ENCODE measurements at places on chromosomes 1 and 21.
A peak's percentile ranks its signal among the peaks of the same experiment; 100 is the strongest.

GRCh38 chr1:21293537-21294265 is 3.4 kb upstream of the ECE1 start:
- peak; percentile 39 for DNase-seq

DNA sequence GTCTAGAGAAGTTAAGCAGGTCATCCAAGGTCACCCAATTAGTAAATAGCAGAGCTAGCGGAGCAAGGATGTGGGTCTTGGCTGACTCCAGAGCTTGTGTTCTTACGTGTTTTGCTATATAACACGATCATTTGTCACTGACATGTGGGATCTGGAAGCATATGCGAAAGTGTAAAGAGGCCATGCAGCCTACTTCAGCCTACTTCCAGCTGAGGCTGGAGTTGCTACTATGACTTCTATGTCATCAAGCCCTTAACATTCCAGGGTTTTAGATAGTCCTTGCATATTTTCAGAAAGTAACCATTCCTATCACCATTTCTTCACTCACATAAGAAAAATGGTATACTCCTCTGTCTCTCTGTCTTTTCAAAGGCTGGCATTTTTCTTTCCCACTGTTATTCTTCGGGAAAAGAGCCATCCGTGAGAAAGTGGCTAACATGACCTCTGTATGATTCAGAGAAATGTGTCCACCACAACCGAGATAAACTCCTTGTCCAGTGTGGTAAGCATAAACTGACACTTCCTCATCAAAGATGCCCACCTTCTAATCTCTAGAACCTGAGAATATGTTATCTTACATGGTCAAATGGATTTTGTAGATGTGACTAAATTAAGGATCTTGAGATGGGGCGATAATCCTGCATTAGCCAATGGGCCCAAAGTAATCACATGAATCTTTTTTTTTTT is 24.0 kb upstream of the ABL2 start:
- DNase-seq: no peak

DNA sequence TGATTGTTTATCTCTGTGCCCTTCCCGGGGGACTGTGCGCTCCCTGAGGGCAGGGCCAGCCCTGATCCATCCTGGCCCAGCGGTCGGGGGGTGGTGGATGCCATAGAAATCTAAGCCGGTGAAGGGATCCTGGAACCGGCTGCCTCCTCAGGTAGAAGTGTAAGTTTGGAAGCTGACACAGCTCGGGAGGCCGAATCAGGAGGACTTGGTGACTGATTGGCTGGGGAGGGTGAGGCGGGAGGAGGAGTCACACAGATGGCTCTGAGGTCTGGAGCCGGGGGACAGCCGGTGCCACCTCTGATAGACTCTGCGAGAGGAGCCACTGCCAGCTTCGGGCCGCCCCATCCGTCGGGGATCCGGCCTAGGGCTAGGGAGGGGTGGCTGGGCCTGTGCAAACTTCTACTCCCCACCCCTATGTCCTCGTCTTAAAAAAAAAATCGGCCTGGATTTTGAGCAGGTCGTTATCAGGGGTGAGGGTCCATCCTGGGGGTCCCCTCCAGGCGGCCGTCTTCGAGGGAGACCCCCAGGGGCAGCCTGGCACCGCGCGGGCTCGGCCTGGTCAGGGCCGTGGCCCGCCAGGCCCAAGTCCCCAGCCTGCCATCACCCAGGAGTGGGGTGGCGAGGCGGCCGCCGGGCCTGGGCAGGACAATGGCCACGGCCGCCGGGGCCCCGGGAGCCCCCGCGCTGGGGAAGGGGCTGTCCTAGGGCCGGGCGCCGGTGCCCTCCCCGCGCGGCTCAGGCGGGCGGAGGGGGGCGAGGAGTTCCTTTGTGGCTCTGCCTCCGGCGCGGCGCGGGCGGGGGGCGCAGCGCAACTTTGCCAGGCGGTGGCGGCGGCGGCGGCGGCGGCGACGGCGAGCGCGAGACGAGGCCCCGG is 708 bp upstream of the ZNF362 start:
- DNase-seq: no peak

- DNase-seq: peak; percentile 74
Observed at GRCh38 chr21:43659136-43660000, at the start of the genes HSF2BP and RRP1B. Gene HSF2BP (minus strand): TSS chr21:43659488. CDS start chr21:43658096, 1,392 bp downstream. Gene RRP1B (plus strand): TSS chr21:43659560. CDS start chr21:43659665, 105 bp downstream.

DNA sequence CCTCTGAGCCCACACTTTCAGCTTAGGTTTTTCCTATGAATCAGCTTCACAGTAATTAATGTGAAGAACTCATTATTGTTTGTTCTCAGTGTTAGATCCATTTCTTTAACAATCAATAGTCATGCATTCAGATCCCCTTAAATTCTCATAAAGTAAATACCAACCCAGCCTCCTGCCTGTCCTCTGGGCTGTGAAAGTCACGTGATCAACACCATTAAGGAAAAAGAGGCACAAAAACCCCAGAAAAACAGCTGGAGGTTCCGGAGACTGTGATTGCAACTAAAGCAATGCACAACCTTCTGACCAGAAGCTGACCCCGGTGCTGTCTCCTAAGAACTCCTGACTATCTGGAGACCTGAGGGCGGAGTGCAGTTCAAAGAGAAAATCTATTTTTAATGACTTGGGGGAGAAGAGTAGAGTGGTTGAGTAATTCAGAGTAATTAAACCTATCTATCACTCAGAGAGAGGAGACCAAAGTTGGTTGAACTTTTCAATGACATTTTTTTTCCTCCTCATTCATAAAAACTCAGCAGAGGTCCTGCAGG is 132.5 kb downstream of the PLXNA2 start:
- no peak for DNase-seq

DNA sequence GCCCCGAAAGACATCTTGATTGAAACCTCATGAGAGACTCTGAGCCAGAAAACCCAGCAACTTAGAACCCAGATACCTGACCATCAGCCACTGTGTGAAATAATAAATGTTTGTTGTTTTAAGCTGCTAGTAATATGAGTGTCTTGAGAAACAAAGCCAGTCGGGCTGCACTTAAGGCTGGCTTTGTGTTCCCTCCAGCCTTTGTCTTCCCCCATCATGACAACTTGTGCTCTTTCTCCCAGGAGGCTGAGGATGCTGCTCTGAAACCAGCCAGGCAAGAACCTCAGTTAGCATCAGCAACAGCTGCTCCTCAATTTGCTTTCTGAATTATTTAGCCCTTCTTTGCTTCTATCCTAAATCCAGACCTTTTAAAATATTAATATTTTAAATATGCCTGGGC is 78.2 kb downstream of the SLC16A1 start:
- no peak for DNase-seq

DNA sequence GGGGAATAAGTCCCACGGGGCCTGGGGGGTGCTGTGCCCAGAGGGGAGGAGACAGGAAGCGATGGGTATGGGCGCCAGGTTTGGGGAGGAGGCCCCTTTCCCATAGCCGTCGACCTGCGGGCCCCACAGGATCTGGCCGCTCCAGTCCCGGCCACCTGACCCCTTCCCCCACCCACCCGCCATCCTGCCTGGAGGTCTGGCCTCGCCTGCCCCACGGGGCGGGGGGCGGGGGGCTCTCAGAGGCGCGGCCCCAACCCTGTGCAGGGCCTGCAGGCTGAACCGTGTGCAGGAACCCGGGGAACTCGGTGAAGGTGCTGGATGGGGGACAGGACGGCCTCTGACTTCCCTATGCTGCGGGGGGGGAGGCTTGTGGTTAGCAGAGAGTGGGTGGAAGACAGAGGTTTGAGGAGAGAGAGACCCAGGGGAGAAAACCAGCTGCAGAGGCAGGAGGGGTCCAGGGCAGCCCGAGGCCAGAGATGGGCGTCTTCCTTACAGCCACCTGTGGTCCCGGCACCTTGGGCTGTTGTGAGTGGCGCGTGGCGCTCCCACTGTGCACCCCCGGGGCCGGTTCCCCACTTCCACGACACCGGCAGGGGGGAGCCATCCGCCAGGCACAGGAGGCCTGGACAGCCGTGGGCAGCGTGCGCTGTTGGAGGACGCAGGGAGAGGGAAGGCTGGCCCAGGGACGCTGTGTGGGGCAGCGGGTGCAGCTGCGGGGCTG is 2.5 kb upstream of the TNFRSF18 start:
- DNase-seq: no peak

DNA sequence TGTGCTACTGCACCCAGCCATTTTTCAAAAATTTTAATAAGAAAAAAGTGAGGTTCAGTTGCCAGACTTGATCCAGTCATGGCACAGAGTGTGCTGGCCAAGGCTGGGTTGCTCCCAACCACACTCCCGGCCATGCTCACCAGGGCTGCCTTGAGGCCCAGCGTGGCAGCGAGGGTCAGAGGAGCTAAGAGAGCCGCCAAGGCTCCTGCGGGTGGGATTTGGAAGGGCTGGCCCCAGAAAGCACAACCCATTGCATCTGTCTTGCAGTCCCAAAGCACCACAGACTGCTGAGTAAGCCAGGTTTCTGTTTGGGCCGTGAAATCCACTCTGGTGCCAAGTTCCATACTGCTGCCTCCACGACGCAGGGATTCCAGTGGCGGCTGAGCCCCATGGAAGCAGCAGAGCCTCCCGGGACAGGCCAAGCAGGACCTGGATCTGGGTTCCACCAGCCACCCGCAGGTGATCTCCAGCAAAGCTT is 22.6 kb downstream of the ZBTB17 start:
- no peak for DNase-seq

GRCh38 chr1:93749894-93750301 is 68.3 kb upstream of the BCAR3 start:
- no peak for DNase-seq

GRCh38 chr1:200184196-200184595 is 156.7 kb downstream of the NR5A2 start:
- no peak for DNase-seq

GRCh38 chr1:154888757-154889156 is 18.7 kb upstream of the KCNN3 start:
- no peak for DNase-seq

DNA sequence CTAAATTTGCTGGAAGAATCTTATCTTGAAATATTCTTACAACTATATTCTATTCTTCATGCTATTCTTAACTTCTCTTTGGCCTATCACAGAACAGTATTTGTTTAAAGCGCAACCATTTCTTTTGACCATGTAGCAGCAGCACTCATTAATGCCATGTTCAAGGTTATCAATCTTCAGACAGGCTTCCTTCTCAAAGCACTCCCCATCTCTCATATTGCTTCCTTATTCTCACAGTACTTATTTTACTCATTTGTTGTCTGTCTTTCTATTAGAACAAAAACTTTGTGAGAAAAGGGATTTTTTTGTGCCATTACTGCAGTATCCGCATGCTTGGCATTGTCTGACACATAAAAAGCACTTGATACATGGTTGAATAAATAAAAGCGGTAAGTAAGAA is 89.7 kb downstream of the ATP1B1 start:
- no peak for DNase-seq

DNA sequence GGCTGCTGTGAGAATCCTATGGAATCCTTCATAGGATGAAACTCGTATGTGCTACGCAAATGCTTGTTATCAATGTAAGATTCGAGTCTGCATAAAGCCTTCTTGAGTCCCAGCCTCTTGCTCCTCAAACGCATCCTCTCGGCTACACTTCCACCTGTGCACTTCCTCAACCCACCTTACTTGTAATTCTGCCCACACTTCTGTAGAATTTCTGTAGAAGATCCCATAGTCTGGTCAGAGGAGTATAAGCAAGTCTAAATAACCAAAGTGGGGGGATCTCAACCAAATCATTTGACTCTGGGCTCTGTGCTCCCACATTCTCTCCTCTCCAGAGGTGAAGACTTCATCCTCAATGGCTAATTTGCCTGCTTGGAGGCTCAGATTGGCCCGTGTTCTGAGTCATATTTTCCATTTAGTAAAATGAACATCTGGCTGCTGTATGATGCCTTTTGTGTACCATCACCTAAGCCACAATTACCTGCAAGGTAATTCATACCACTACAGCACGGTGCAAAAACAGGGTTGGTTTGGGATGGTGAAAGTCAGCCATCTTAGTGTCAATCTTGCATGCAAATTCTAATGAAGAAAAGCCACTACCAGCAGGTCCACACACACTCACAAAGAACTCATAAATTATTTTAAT is 63.2 kb downstream of the ITPKB start:
- DNase-seq: no peak

GRCh38 chr21:37671381-37671780 is 244.9 kb downstream of the KCNJ6 start:
- no peak for DNase-seq

DNA sequence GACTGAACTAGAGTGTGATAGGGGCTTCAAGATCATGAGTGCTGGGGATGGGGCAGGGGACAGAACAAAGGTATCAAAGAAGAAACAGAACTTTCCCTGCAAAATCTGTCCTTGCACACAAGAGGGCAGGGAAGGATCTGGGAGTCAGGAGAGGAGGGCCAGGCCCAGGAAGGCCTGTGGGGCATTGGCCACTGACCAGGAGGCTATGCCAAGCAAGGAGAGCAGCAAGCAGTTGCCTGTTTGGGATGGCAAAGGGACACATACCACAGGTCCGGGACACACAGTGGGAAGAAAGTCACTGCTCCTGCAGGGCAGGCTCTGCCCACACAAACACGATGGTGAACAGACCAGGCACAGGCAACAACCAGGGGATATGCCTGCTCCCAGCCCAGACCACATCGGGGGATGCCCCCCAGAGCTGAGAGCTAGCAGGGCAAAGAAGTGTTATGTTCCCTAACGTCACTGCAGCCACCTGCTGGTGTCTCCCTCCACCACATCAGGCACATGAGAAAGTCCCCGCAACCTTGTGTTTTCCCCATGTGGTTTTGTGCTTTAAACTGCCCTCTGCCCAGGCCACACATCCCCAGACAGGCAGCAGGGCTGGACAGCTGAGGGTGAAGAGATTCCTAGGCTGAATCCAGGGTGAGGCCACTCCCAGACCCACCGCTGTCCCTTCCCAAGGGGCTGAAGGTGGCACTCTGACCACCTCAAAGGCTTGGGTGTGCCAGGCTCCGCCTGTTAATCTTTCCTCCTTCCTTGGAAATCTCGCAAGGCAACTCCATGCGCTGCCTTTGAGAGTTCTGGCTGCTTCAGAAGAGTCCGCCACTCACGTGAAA is 53.6 kb downstream of the KIF21B start:
- DNase-seq: no peak

Measured in T follicular helper cell (primary cell).